ENCODE measurements at places on chromosomes 12 and 14.
A peak's percentile ranks its signal among the peaks of the same experiment; 100 is the strongest.

- DNase-seq = no peak
Observed at GRCh38 chr12:108126990-108127501, 2.0 kb upstream of the WSCD2 start.

DNA sequence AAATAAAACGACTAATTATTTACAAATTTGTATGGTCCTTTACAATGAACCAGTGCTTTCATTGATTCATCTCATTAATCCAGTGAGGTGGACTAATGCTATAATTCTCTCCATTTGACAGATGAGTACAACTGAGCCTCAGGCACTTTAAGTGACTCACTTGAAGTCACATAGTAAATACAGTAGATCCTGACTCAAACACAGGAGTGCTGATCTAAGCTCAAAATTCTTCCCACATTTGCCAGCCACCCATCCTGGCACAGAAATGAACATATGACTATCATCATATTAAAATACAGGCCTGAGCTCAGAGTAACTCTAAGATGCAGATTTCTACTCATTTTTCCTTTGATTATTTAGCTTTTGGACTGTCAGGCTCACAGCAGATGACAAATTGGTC lies 30.6 kb downstream of the SLC16A7 start:
- no peak for DNase-seq

- DNase-seq = no peak
Observed at GRCh38 chr14:60723116-60723906, 840 bp downstream of the SIX4 start.

- no peak for DNase-seq
Observed at GRCh38 chr12:49624921-49625577, 1.7 kb downstream of the PRPF40B start.

DNA sequence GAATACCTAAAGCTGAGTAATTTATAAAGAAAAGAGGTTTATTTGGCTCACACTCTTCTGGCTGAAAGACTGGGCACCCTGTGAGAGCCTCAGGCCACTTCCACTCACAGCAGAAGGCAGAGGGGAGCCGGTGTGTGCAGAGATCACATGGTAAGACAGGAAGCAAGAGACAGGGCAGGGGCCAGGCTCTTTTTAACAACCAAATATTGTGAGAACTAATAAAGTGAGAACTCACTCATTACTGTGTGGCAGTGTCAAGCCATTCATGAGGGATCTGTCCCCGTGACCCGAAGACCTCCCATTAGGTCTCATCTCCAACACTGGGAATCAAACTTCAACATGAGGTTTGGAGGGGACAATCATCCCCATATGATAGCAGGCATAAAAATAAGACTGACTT lies 180.8 kb upstream of the DIO3 start:
- no peak for DNase-seq

- DNase-seq = no peak
Observed at GRCh38 chr14:89842837-89843236, 111.7 kb downstream of the EFCAB11 start.

DNA sequence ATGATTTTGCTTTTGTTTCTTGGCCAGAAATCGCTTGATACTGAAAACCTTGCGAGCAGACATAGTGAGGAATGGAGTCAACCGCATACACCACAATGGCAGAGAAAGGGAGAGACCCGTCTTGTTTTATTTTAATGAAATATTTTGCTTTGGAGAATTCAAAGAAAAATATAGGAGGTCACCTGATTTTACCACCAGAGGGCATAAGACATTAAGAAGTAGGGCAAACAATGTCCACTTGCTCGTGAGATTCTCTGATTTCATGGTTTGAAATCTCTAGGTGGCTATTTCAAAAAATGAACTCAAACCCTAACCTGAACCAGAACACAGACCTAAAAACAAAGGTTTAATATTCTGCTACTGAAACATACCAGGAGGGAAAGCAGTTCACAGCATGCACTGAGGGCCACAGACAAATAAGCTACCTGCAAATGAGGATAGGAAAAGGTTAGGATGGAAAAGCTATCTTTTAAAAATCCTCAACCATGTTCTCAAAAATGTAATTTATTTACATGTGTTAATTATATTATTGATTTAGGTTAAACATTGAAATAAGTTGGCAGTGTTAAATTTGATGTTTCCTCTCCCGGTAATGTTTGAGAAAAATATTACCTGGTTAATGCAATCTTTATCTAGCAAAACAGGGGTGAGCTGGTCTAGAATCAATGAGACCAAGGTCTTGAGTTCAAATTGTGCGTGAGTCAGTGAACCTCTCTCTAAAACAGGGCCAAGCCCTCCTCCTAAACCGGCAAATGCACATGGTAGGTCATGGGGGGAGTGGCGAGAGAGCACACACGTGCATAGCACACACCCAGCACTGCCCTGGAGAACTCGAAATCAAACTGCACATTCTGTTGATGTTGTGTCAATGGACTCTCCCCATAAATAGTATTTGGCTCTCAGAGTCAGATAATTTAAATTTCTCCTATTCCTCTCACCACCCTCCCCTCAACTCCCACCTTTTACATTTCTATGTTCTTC lies 12.5 kb downstream of the IFNG-AS1 start:
- DNase-seq = no peak

GRCh38 chr12:82896277-82896676 lies 209.6 kb downstream of the TMTC2 start:
- DNase-seq = no peak

DNA sequence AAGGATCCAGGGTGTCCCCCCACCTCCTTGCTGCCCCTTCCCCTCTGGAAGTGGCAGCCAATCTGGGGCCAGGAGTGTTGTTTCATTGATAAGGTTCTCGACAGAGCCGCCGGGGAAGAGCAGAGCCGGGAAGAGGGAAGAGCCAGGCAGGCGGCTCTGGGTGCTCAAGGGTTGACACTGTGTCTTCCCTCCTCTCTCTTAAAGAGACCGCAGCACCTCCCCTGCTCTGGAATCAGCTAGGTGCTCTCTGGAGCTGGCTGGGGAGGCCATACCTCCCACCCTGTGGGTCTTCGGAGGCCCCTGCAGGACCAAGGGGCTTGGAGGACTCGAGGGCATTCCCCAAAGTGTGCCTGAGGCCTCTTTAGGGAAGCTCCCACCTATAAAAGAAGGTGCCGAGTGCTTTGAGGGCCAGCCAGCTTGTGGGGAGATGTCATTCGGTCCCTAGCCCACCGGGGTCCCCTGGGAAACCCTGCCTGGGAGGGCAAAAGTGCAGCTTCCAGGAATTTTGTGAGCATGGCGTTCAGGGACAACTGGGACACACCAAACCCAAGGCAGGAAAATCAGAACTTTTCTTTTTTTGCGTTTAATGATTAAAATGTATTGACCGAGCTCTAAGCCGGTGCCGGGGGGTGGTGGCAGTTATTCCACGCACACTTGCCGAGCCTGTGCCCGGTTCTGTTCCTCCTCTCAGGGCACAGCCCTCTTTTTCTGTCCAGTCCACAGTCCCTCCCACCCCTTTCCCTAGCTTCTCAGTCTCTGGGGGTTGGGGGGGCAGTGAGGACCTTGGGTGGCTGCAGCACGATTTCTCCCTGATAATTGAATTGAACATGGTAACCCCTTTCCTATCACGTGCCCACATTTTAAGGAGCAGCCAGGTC lies 3.0 kb downstream of the SETD1B start:
- DNase-seq = no peak

GRCh38 chr14:92531106-92531873 lies 17.7 kb downstream of the RIN3 start:
- DNase-seq = peak; percentile 66

GRCh38 chr12:108833757-108834472 lies 23.5 kb downstream of the SSH1 start:
- DNase-seq = no peak

GRCh38 chr14:81619816-81620215 lies 86.2 kb upstream of the SEL1L start:
- no peak for DNase-seq

- DNase-seq = no peak
Observed at GRCh38 chr14:37051680-37052079, 120.7 kb downstream of the SLC25A21 start.

- DNase-seq = no peak
Observed at GRCh38 chr12:55845785-55846496, 3.2 kb upstream of the MMP19 start.

DNA sequence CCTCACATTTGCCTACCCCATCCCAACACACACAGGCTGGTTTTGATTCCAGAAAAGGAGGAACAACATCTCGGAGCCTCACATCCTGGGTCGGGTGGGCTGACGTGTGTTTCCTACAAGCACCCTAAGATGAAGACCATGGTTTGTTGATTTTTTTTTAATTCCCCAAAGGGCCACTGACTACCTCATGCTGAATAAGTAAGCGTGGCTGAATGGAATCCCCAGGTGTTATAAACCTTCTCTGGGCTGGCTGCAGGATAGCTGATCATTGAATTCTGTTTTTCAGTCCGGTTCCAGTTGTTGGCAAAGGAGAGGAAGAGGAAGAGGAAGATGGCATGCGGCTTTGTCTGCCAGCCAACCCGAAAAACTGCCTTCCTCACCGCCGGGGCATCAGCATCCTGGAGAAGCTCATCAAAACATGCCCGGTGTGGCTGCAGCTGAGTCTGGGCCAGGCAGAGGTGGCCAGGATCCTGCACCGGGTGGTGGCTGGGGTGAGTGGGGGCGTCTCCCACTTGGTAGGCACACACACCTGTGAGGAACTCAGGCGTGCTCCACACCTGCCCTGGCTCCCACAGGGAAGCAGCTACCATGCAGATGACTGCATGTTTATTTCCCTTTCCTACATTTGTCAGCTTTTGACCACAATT lies 42.0 kb downstream of the RIN3 start:
- no peak for DNase-seq

DNA sequence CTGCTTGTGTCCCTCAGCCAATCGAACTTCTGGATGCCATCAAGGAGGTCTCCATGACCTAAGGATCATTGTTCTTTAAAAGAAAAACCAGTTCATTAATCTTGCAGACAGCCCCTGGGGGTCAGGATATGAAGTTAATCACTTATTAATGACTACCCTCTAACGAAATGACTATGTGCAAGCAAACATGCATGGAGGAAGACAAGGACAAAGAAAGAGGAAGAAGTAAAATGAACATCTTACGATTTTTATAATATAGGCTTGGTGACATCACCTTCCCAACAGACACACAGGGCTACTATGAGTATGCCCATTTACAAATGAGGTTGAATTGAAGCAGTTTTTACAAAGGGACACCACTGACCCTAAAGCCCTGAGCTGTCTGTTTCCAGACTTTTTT lies 111.1 kb upstream of the AMIGO2 start:
- DNase-seq = no peak

- DNase-seq = no peak
Observed at GRCh38 chr12:108335349-108336119, 3.6 kb downstream of the CMKLR1 start.

DNA sequence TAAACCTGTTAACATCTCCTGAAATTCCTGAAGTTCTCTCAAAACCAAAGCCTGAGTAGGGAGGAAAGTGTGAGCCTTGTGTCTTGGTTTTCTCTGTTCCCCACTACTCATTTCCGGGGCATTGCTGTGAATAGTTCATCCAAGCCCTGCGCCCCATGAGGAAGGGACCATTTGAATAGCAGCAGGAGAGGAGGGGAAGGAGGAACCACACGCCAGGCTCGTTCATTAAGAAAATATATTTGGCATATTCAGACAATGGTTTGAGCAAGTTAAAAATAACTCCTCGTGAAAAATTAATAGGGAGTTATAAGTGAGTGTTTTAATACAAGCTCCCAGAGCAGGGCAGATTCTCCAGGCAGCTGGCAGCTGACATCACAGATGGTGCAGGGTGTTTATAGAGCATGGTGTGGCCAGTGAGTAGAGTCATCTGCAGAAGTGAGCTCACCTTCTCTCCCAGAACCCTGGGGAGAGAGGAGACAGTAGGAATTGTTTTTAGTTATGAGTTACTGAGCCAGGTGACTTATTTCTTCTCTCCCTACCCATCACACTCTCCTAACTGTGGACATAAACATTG lies 29.5 kb upstream of the CISTR start:
- DNase-seq = no peak

GRCh38 chr12:78490861-78491260 lies 373.7 kb upstream of the SYT1 start:
- no peak for DNase-seq

GRCh38 chr14:102985665-102986064 lies 63.2 kb downstream of the AMN start:
- no peak for DNase-seq

DNA sequence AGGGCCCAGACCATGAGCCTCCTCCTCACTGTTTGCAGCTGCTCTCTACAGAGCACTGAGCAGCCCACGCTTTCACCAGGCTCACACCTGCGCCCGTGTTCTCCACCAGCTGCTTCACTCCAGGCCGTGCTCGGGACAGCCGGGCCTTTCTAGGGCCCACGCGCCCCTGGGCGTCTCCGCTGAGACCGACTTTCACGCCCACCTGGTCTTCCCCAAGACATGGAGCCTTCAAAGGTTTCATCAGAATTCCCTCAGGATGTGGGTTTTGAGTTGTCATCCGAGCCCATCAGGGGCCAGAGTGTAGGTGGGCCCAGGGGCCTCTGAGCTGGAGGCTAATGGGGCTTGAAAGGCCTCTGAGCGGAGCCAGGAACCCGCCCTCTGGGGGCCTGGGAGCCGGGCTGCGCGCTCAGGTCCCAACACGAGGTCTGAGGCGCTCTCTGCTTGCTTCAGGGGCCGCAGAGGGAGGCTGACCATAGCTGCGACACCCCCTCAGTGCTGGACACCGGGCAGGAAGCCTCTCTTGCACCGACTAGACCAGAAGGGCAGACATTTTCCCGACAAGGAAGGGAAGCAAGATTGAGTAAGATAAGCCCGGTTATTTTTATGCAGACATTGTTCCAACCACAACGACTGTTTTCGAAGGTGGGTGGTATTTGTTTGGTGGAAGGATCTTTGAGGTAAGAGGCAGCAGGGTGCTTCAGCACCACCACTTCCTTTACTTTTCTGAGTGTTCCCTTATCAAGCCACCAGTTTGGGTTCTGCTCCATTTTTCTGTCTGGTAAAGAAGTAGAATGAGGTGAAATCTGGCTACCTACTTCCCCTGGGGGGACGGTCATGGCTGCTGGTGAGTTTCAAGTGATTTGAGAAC lies 125.0 kb upstream of the FUT8 start:
- DNase-seq = no peak

GRCh38 chr12:122847921-122848421 lies 12.7 kb downstream of the HIP1R start:
- no peak for DNase-seq

- no peak for DNase-seq
Observed at GRCh38 chr14:67668559-67668958, 5.9 kb downstream of the VTI1B start.

GRCh38 chr12:14982562-14982961 lies 9.7 kb downstream of the PDE6H start:
- DNase-seq = no peak

Data from stimulated activated CD8-positive, alpha-beta memory T cell treated with anti-CD3 and anti-CD28 coated beads, Interleukin-4, amount 100 ng/mL, for 1 hour (primary cell).